ENCODE measurements at places on chromosomes 13 and 19.

DNA sequence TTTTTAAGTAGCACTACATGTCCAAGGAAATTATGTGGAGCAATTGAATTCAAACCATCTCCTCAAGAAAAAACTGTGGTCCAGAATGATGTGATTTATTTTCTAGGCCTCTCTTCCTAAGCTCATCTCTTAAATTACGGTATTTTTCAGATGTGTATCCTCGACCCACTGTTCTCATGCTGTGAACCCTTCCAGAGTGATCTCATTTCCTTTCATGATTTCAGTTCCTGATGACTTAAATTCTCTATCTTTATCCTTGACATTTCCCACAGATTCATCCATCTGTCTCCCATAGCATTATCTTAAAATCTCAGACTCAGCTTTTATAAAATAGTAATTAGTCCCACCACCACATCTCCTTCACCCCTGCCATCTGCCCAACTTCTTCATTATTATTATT, 117.6 kb upstream of the SPRY2 start:
- DNase-seq, result no peak

GRCh38 chr13:109810761-109811510, 24.6 kb upstream of the IRS2 start:
- DNase-seq, result no peak

DNA sequence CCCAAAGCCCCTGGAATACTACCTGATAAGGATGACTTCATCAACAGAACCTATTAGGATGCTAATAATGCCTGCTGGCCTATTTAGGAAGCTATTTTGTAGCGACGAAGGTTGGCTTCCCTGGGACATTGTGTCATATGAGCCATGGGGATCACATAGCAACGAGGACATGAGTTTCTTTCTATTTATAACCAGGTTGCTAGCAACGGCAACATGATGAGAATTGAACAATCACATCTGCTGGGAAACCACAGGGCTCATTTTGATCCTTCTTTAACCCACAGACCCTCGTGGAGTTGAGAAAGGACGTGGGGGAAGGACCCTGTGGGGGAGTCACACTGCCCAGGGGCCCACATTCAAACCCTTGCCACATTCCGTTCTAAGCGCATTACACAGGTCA, 172.2 kb downstream of the COL4A1 start:
- no peak for DNase-seq

DNA sequence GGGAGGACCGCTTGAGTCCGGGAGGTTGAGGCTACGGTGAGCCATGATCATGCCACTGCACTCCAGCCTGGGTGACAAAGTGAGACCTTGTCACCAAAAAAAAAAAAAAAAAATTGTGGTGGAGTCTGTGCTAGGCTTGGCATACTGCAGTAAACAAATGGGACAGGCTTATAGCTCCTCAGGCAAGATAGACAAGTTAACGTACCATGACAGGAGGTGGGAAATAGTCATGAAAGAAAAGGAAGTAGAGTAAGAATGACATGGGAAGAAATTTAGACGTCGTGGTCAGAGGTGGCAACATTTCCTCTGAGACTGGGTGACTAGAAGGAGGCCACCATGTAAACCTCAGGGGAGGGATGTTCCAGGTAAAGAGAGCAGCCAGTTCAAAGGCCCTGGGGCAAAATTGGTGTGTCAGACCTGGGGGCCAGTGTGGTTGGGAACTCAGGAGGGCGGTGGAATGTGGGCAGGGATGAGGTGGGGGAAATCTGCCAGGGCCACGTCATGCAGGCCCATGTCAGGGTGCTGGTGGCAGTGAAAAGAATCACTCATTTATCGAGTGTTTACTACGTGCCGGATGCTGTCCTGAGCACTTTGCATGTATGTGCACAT, 5.6 kb downstream of the SNRPA start:
- peak; percentile 62 for DNase-seq

DNA sequence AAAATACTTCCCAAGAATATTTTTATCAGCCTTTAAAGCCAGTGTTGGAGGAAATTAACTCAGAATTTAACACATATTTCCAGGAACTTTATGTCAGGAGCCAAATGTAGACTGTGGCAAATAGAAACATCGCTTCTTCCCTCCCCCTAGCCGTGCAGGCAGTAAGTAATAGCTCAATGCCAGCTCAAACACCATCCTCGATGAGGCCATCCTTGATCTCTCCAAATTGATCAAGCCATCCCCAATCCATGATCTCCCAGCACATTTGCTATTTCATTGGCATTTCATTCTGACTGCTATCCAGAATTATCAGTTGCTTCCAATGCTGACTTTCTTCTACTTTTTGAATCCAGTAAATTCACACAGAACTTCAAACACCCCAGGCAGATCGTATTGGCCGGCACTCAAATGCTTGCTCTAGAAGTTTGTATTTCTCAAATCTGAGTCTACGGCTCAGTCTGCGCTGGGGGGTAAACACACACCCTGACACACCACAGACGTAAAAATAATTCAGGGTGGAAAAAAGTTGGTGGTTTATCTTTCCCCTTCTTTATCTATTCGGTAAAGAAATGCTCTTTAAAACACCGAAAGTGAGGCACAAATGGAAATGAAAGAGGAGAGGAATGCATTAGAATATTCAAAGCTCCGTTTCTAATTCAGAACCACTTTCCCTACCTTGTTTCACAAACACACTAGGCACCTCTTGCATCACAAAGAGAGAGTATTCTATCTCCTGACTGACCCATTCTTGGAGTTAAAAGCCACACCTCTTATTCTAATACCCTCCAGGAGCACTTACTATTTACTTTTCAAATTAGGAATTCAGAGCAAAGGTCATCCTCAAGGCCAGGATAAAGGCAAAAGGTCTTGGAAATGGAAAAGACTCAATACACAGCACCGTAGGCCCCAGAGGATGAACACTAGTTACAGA, 991 bp downstream of the OBI1 start:
- no peak for DNase-seq

- DNase-seq, result no peak
These were observed 15.9 kb upstream of the NOP53 start for GRCh38 chr19:47729468-47729798.

DNA sequence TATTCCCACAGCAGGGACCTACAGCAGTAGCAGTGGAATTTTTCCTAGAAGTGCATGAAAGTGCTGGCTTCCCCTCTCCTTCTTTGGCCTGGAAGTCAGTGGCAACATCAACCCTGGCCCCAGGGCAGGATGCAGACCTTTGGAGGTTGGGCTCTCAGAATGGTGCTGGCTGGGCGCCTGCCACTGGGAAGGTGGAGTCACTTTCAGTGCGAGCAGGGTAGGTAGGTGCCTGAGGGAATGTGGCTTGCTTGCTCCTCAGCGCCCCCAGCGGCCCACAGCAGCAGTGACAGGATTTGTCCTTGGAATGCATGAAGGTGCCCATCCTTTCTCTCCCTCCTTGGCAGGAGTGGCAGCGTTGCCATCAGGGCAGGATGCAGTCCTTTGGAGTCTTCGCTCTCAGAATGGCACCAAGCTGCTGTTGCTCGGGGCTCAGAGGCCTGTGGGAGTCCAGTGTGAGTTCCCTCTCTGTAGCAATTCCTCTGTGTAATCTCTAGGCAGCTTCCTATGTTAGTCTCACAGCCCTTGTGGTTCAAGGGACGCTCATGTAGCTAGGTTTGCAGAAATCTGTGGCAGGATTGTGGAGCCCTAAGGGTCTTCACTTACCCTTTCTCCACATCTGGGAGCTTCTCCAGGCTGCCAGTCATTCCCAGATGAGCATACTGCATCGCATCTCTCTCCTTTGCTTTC, 354.4 kb upstream of the DACH1 start:
- DNase-seq, result no peak

- DNase-seq, result no peak
These were observed 97.7 kb upstream of the DOCK9 start for GRCh38 chr13:99075268-99076191.

GRCh38 chr13:26051657-26052311, at the start of gene SHISA2:
SHISA2 (minus strand) TSS chr13:26052016; CDS start chr13:26050975, 1,041 bp downstream.
- DNase-seq, result peak; percentile 67
